ENCODE measurements at places on chromosomes 12 and 14. TPM values are rescaled to one million over a fixed set of nuclear protein-coding genes. Genes with fewer than 3 reads are reported as not detected.
A peak's percentile ranks its signal among the peaks of the same experiment; 100 is the strongest.

- peak; percentile 53 for DNase-seq
- H3K36me3 ChIP-seq: no peaks in the 10 kb centered on the region
- no peak overlapping the region for H3K4me3 ChIP-seq
- H3K27me3 ChIP-seq: no peaks in the 10 kb centered on the region
- no peak overlapping the region for H3K27ac ChIP-seq
Measured at GRCh38 chr14:106883218-106883692, 1356.9 kb downstream of the TMEM121 start.

DNA sequence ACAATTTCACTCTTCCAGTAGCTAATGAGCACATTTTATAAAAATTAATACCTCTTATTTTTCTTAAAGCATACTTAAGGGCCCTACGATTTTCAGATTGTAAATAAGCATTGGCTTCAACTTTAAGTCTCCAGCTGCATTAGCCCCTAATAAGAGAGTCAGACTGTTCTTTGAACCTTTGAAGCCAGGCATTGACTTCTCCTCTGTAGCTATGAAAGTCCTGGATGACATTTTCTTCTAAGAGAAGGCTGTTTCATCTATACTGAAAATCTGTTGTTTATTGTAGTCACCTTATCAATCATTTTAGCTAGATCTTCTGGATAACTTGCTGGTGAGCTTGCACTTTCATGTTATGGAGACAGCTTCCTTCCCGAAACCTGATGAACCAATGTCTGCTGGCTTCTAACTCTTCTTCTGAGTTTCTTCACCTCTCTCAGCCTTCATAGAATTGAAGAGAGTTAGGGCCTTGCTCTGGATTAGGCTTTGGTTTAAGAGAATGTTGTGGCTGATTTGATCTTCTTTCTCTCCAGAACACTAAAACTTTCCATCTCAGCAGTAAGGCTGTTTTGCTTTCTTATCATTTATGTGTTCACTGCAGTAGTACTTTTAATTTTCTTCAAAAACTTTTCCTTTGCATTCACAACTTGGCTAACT is 377.1 kb upstream of the RGS6 start:
- H3K4me1 ChIP-seq: peaks cover 15% of the 10 kb centered on the region
- DNase-seq: no peak
- H3K4me3 ChIP-seq: no peak overlapping the region
- H3K27me3 ChIP-seq: no peaks in the 10 kb centered on the region

- peaks cover 4% of the 10 kb centered on the region for H3K4me1 ChIP-seq
- H3K36me3 ChIP-seq: no peaks in the 10 kb centered on the region
- no peak for DNase-seq
- no peaks in the 10 kb centered on the region for H3K27me3 ChIP-seq
- no peak overlapping the region for H3K4me3 ChIP-seq
- H3K27ac ChIP-seq: no peak overlapping the region
Measured at GRCh38 chr12:67645601-67646000, 2.9 kb upstream of the DYRK2 start.

Gene INHBE
- 0.62 TPM for total RNA-seq

DNA sequence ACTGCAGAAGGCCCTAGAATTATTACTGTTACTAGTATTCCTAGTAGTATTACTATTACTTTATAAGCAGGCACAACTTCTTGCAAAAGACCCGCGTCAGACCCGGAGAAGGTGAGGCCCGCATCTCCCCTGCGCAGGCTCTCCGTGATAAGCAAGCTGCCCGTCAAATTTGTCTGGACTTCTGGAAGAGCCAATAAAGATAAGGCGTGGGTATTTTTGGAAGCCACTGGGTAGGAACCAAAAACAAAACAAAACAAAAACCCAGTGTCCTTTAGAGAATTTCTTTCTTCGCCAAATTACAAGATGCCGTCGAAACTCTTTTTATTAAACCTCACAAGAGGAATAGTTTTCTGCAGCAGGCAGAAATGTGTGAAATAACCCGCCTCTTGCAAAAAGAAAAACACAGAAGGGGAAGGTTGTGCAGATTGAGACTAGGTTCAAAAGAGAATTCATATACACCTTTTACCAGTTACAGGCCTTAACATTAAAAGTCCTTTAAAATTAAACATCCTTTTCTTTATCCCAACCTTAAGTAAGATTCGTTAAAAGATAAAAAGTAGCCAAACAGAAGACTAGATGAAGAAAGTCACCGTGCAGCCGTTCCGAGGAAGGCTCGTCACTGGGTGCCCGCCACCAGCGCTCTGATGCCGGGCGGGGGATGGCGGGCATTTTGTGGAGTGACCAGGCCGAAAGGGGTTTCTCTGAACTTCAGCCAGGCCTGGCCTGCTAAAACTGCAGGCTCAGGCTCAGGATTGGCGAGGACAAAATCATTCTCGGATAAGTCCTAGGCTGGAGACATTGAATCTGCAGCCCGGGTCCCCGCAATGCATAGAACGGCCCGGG is 1.6 kb downstream of the TBX5 start:
- H3K36me3 ChIP-seq: no peaks in the 10 kb centered on the region
- peaks cover 66% of the 10 kb centered on the region for H3K27me3 ChIP-seq
- H3K4me1 ChIP-seq: no peaks in the 10 kb centered on the region
- DNase-seq: no peak
- no peak overlapping the region for H3K27ac ChIP-seq

GRCh38 chr12:109932878-109933503 is 32.9 kb downstream of the TCHP start:
- H3K4me1 ChIP-seq: no peaks in the 10 kb centered on the region
- no peak overlapping the region for H3K27ac ChIP-seq
- no peak overlapping the region for H3K4me3 ChIP-seq
- H3K27me3 ChIP-seq: no peaks in the 10 kb centered on the region

- no peak for DNase-seq
- no peaks in the 10 kb centered on the region for H3K27me3 ChIP-seq
- H3K27ac ChIP-seq: no peak overlapping the region
- no peaks in the 10 kb centered on the region for H3K36me3 ChIP-seq
- peaks cover 20% of the 10 kb centered on the region for H3K4me1 ChIP-seq
- H3K4me3 ChIP-seq: no peak overlapping the region
Measured at GRCh38 chr12:499837-500458, 40.2 kb downstream of the B4GALNT3 start.

Gene CLEC1A
- not detected for total RNA-seq

GRCh38 chr12:120077260-120077659 is 39.3 kb downstream of the RAB35 start:
- no peaks in the 10 kb centered on the region for H3K27me3 ChIP-seq
- no peak overlapping the region for H3K27ac ChIP-seq
- H3K4me1 ChIP-seq: no peaks in the 10 kb centered on the region
- H3K4me3 ChIP-seq: no peak overlapping the region
- H3K36me3 ChIP-seq: no peaks in the 10 kb centered on the region

- DNase-seq: peak; percentile 80
- no peak within 1 kb of the TSS for H3K27ac ChIP-seq
- H3K36me3 ChIP-seq: no peaks in the 10 kb centered on the region
- H3K27me3 ChIP-seq: no peaks in the 10 kb centered on the region
- peaks cover 7% of the 10 kb centered on the region for H3K4me1 ChIP-seq
- peak within 1 kb of the TSS; percentile 49 for H3K4me3 ChIP-seq
Measured at GRCh38 chr14:77181603-77182437, at the start of gene TMEM63C. TMEM63C (plus strand) TSS chr14:77181798; CDS start chr14:77218814, 37,016 bp downstream.

- no peak for DNase-seq
- H3K27ac ChIP-seq: no peak overlapping the region
- H3K4me3 ChIP-seq: no peak overlapping the region
- no peaks in the 10 kb centered on the region for H3K27me3 ChIP-seq
- peaks cover 14% of the 10 kb centered on the region for H3K4me1 ChIP-seq
Measured at GRCh38 chr12:93177208-93178153, 200.2 kb upstream of the NUDT4 start.

DNA sequence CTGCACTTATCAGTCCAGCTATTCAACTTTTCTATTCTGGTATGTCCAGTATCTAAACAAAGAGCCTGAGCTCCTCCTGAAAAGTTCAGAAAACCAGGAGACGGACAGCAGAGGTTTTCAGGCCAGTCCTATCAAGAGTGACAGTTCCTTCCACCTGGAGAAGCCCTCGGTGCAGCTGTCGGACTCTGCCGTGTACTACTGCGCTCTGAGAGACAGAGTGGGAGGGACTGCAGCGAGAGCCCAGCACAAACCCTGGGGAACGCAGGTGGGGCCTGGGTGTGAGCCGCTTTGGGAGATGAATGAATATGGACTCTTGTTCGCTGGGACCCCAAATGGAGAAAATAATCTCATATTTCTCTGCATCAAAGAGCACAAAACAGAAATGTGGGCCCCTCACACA is 329.8 kb upstream of the OR4E1 start:
- DNase-seq: no peak
- no peaks in the 10 kb centered on the region for H3K4me1 ChIP-seq
- no peaks in the 10 kb centered on the region for H3K36me3 ChIP-seq

DNA sequence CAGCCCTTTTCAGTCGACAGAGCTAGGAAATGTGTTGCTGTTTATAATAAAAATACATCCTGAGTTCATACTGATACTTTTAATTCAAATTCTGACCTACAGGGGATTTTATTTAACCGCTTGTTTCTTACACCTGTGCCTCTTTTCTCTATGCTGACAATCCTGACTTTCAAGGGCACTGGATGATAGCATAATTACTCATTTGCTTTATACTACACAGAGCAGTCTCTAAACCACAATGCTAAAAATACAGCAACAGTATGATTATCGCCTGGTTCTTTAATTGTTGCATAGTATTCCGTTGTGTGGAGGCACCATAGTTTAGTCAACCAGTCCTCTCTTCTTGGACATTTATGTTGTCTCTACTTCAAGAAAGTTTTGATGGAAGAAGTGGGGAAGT is 372.9 kb downstream of the DPF3 start:
- peaks cover 5% of the 10 kb centered on the region for H3K4me1 ChIP-seq
- no peaks in the 10 kb centered on the region for H3K27me3 ChIP-seq
- no peak overlapping the region for H3K27ac ChIP-seq
- no peak for DNase-seq

- no peaks in the 10 kb centered on the region for H3K36me3 ChIP-seq
- H3K4me1 ChIP-seq: no peaks in the 10 kb centered on the region
- no peak overlapping the region for H3K4me3 ChIP-seq
- DNase-seq: no peak
- H3K27me3 ChIP-seq: peaks cover 9% of the 10 kb centered on the region
Measured at GRCh38 chr12:125988545-125988944, 923.3 kb downstream of the AACS start.

GRCh38 chr12:120943482-120943881 is 34.9 kb upstream of the HNF1A start:
- no peaks in the 10 kb centered on the region for H3K27me3 ChIP-seq
- H3K4me1 ChIP-seq: no peaks in the 10 kb centered on the region
- no peaks in the 10 kb centered on the region for H3K36me3 ChIP-seq
- H3K27ac ChIP-seq: no peak overlapping the region
- H3K4me3 ChIP-seq: no peak overlapping the region

GRCh38 chr12:91923864-91924263 is 221.8 kb downstream of the BTG1 start:
- H3K4me3 ChIP-seq: no peak overlapping the region
- H3K27me3 ChIP-seq: no peaks in the 10 kb centered on the region
- DNase-seq: no peak
- no peak overlapping the region for H3K27ac ChIP-seq
- no peaks in the 10 kb centered on the region for H3K4me1 ChIP-seq

GRCh38 chr14:77131871-77132486 is 9.6 kb downstream of the ZDHHC22 start:
- no peak for DNase-seq
- no peaks in the 10 kb centered on the region for H3K36me3 ChIP-seq
- no peak overlapping the region for H3K4me3 ChIP-seq

GRCh38 chr14:103512701-103513611 is 9.7 kb downstream of the CKB start:
- no peak overlapping the region for H3K4me3 ChIP-seq
- no peaks in the 10 kb centered on the region for H3K36me3 ChIP-seq
- peaks cover 12% of the 10 kb centered on the region for H3K4me1 ChIP-seq

GRCh38 chr12:74896186-74896585 is 313.5 kb downstream of the KCNC2 start:
- no peak overlapping the region for H3K4me3 ChIP-seq
- H3K27me3 ChIP-seq: no peaks in the 10 kb centered on the region
- H3K36me3 ChIP-seq: no peaks in the 10 kb centered on the region
- no peak for DNase-seq

DNA sequence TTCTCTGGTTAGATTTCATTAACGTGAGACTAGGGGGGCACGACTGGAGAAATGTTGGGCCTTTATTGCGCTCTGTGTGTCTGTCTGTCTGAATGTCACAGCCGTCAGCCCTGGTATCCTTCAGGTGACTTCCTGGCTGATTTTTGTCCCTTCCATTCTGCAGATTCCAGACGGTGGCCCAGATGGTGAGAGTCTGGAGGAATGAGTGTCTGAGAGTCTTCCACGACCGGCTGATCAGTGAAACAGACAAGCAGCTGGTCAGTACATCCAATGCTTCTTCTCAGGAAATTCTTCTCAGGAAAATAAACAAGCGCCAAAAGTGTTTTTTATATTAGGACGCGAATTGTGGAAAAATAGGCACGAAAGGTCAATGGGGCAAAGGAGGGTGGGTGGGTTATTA is 93.5 kb downstream of the CCDC92 start:
- no peaks in the 10 kb centered on the region for H3K4me1 ChIP-seq
- H3K4me3 ChIP-seq: no peak overlapping the region
- H3K36me3 ChIP-seq: no peaks in the 10 kb centered on the region
- no peak overlapping the region for H3K27ac ChIP-seq

DNA sequence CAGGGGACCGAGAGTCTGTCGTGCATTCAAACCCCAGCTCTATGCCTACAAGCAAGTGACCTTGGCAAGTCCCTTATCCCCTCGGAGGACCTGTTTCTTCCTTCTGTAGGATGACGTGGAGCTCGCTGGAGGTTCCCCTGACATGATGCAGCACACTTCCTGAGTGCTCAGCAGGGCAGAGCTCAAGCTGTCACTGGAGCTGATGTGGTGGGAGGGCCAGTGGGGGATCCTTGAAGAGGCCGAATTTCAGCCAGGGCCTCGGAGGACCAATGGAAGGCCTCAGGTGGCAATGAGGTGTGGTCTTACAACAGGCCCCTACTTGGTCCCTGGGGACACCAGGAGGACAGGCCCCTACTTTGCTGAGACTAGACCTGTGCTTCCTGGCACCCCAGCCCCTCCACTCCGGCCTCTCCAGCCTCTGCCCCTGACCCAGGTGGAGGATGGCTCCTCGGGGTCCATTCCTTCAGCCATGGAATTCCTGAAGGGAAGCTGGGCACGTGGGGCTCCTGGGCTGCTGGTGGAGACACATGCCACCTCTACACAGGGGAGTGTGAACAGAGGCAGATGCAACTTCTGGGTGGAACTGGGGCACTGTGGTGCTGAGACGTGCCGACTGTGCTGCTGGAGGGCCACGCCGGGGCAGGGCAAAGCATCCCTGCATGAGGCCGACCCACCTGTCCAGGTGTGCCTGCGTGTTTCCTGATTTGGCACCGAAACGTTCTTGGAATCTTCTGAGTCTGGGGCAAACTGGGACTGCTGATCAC is 18.7 kb upstream of the KIF26A start:
- no peak for DNase-seq
- no peaks in the 10 kb centered on the region for H3K4me1 ChIP-seq

Gene TMEM52B
- total RNA-seq: not detected

Gene STON2
- 13.4 TPM for total RNA-seq

GRCh38 chr12:68180792-68181744 is 21.5 kb upstream of the IFNG start:
- peak; percentile 6 for DNase-seq
- H3K4me3 ChIP-seq: no peak overlapping the region
- H3K27ac ChIP-seq: no peak overlapping the region
- no peaks in the 10 kb centered on the region for H3K36me3 ChIP-seq

Data from A673 (cell line).